Esophagus squamous epithelium (tissue), 5 donors: ENCODE measurements at places on chromosomes 16 and 17.

DNA sequence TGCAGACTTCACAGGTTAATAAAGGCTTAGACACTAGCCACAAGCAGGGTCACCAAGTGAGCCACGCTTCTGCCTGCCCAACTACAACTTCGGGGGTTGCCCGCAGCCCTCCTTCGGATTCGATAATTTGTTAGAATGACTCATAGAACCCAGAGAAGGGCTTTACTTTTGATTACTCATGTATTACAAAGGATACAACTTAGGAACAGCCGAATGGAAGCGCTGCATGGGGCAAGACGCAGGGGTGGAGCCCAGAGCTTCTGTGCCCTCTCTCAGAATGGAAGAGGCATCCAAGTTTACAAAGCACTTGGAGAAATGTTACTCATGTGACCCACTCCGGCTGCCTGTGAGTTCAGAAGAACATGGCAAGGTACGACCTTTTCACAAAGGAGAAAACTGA is 7.5 kb upstream of the CDH5 start:
- DNase-seq, result no peak

GRCh38 chr17:10499950-10500349 is 18.4 kb downstream of the MYH1 start:
- DNase-seq, result no peak

DNA sequence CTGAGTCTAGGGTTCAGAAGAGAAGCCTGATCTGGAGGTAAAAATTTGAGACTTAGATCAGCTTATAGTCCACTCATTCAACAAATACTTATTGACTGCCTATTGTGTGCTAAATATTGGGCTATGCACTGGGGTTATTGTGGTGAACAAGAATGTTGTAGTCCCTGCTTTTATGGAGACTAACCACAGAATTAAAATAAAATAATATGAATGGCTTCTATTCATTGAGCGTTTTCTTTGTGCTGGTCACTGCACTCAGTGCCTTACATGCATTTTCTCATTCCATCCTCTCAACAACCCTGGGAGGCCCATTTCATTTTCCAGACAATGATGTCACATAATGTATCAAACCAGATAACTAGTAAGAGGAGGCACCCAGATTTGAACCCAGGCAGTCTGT is 4.8 kb downstream of the NEK8 start:
- no peak for DNase-seq

DNA sequence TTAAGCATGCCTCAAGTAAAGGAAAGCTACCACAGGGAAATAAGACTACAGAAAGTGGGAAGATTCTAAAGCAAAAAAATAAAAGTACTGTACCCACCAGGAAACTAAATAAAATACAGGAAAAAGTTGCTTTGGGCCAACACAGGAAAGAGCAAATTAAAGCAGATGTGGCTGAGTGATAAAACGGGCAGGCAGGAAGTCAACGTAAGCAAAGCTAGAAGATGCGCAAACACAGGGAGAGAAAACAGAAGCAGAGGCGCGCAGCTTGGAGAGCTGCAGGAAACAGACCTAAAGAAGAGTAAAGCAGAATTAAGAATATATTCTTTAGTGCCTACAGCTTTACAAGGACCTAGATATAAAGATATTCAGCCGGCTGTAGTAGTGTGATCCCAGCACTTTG is 21.7 kb downstream of the USP36 start:
- DNase-seq, result no peak

GRCh38 chr16:89944773-89945172 is 3.8 kb upstream of the DEF8 start:
- no peak for DNase-seq

GRCh38 chr16:27485126-27485525 is 64.6 kb downstream of the GTF3C1 start:
- no peak for DNase-seq

- DNase-seq, result no peak
Observed at GRCh38 chr17:19369107-19369778, 6.7 kb upstream of the B9D1 start.

DNA sequence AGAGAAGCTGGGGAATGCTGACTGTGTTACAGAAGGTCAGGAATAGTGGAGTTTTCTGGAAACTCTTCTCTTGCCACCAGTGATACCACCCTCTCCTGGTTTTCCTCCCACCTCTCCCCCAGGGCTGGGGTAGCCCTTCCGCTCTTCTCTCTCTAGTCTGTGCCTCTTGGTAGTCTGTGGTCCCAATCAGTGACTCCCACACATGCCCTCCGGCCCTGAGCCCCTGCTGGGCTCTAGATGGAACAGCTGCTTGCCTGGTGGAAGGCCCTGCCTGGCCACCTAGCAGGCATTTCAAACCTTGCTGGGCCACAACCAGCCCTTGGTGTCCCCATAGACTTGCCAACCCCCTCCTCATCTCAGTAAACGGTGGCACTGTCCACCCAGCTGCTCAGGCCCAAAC is 15.2 kb upstream of the MTSS2 start:
- no peak for DNase-seq

GRCh38 chr17:40921026-40921425 is 16.4 kb downstream of the KRT23 start:
- DNase-seq, result no peak

DNA sequence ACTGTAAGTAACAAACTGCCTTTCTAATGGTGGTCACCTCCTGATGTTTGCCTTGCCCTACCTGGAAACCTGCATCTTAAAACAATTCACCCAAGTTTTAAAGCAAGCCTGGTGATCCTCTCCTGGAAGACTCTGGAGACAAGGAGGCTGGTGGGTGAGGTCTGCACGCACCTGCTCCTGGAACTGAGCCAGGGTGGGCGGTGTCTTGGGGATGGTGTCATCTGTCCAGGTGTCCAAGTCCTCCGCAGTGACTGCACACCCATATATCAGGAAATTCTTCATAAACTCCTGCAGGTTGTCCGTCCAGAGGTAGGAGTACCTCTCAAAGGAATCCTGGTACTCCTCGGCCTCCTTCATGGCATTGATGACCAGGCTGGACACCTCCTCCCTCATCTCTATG is 44.9 kb downstream of the DNAH17 start:
- DNase-seq, result no peak

- DNase-seq, result no peak
Observed at GRCh38 chr17:30376621-30377452, 1.9 kb upstream of the CPD start.

DNA sequence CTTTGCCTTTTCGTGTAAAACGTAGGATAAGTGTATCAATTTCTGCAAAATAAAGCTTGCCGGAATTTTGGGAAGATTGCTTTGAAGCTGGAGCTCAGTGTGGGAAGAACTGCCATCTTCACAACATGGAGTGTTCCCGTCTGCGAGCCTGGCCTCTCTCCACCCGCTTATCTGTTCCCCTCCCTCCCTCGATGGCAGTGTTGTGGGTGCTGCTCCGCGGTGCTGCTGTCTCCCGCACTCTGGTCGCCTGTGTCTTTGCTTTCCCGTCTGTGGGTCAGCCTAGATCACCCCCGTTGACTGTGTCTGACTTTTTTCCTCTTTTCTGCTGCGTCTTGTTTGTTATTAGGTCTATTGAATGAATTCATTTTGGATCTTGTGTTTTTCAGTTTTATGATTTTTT is 17.0 kb downstream of the ACSF3 start:
- DNase-seq, result no peak

DNA sequence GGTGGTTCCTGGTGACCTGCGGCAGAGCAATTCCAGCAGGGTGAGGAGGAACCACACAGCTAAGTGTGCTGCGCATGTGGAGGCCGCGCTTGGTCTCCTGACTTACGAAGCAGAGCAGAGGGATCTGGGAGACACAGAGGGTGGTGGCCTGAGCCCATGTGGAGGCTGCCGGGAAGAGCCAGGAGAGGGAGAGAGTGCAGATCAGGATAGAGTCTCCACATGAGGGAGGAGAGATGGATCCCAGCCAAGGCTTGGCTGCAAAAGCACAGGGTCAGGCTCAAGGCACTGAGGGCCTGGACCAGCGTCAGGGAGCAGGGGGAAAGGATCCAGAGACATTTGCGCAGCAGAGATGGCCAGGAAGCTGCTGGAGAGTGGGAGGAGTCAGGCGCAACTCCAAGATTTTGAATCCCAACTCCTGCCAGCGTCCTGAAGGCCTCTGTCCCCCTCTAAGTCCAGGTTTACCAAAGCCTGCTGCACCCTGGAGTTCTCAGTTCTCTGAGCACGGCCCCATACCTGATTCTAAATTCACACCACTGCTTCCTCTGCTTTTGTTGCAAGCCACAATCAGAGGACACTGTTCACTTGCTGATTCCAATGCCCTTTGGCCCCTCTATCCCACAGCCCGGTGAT is 11.3 kb upstream of the MLLT6 start:
- DNase-seq, result no peak

DNA sequence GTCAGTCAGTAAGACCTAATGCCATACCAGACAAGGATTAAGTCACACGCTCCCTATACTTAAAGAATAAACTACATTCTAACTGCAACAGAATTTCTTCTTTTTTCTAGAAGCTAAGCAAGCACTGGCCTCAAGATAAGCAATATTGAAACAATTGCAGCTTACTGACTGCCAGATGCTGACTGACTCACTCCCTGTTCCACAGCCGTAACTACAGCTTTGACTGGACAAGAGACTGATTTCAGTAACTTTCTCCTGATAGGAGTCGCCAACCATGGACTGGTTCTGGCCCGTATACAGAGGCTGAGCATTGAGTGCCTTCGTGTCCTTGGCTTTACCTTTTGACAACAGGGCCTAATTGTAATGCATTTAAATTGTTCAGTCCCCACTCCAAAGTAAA is 67.9 kb downstream of the TRIM37 start:
- DNase-seq, result no peak

DNA sequence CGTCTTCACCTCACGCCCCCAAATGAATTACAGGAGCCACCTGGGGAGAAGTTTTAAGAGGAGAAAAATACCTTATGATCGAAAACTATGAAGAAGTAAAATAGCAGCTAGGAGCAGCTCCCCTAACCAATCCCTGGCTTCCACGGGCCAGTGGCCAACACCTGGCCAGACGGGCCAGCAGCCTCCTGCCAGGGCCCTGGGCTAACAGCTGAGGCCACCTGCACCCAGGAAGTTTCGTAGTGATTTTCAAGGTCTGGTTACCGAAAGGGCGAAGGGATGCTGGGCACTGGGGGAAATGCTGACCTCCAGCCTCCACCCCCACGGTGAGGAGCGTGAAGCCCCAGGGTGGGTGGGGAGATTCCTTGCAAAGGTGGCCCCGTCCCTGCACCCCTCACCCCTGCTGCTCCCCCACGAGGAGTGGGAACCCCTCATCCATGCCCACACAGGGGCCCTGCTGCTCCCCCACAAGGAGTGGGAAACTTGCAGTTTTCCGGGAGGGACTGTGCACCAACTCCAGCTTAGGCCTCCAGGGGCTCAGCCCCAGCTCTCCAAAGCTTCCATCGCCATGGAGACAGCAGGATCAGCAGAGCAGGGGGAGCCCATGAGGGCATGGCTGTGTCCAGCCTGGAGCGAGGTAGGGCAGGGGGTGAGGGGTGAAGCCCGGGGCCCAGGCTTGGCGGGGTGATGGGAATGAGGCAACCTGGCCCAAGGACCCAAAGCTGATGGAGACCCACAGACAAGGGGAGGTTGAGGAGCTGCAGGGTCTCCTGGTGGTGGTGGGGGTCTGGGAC is 31.9 kb upstream of the ACSF3 start:
- no peak for DNase-seq

- DNase-seq, result no peak
Observed at GRCh38 chr17:53499277-53499676, 323.4 kb upstream of the KIF2B start.

- DNase-seq, result no peak
Observed at GRCh38 chr16:67803894-67804293, 2.5 kb downstream of the RANBP10 start.
